ENCODE measurements at places on chromosomes 7 and 10.

- no peak for DNase-seq
Measured at GRCh38 chr10:45444976-45445898, 71.2 kb downstream of the ALOX5 start.

DNA sequence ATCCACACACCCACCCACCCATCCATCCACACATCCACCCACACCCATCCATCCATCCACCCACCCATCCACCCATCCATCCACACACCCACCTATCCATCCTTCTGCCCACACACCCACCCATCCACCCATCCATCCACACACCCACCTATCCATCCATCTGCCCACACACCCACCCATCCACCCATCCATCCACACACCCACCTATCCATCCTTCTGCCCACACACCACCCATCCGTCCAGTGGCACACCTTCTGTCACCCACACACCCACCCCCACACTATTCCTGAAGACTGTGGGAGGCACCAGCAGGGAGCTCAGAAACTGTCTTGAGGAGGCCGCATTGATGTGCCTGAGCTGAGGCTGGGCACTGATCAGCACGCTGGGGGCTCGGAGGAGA is 9.1 kb downstream of the TECPR1 start:
- DNase-seq: no peak

DNA sequence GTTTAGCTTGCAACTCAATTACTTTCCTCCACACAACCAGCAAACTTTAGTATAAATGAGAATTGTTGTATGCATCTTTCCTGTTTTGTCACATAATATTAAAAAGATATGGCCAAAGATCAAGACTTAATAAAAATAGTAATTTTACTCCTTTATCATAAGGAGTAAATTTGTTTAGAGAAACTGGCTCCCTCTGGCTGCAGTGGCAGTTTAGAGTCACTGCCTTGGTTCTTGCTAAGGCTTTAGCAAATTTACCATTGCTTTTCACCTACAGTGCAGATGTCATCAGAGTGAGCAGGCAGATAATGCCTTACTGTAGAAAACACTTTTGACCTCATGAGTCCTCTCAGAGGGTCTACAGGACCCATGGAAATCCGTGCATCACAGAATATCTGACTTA is 2.6 kb downstream of the PRPF18 start:
- DNase-seq: peak; percentile 12

DNA sequence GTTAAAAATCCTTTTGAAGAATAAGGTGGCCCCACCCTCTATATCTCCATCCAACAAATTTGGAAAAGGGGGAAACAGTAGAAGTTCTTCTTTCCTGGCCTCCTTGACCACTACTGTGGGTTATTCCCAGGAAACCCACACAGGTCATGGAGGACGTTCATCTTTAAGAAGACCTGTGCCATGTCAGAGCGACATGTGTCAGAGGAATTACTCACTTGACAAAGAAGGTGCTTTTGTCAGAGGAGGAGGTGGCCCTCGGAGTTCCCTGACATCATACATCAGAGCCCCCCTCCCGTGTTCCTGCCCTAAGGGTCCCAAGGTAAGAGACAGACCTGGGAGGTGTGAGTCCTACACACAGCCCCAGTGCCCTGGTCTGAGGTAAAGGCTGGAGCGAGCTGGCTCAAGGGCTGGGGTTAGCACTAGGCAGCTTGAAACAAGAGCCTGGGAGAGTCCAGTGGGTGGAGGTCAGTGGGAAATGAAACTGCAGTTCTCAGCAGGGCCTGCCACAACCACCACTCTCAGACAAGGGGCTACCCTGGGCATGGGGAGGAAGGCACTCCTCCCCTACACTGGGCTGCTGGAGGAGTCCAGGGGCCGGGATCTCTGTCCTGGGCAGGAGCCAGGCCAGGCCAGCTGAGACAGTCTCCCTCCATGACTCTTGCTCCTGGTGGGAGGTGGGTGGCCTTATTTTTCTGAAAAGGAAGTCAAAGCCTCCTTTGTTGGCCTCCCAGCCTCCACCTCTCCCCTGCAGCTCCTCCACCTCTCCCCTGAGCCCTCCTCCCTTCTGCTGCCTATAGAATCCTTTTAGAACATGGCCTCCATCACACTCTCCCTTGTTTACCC is 21.8 kb upstream of the ZMIZ1 start:
- DNase-seq: no peak

- no peak for DNase-seq
Measured at GRCh38 chr10:15293862-15294842, 76.9 kb downstream of the FAM171A1 start.

GRCh38 chr7:74672343-74672915 is 14.9 kb downstream of the GTF2I start:
- DNase-seq: no peak

DNA sequence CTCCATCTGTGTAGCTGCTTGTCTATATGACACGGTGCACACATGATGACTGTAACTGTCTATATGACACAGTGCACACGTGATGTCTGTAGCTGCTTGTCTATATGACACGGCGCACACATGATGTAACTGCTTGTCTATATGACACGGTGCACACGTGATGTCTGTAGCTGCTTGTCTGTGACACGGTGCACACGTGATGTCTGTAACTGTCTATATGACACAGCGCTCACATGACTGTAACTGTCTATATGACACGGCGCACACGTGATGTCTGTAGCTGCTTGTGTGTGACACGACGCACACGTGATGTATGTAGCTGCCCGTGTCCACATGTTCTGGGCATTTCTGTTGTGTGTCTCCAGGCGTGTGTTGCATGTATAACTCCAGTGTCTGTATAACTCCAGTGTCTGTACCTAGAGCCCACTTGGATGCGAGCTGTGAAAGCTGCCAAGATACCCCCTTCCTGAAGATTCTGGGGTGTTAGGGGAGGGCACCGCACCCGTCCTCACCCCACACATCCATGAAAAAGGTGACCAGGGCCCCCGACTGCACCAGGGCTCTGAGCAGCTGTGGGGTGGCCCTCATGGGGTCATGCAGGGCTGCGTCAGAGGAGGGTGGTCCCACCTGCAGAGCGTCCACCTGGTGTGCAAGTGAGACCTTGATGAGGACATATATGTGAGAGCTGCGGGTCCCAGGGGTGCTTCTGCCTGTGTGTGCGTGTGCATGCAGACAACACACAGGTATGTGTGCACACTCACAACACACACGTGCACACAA is 137.9 kb downstream of the ELFN1 start:
- DNase-seq: no peak

GRCh38 chr10:33493978-33494377 is 159.5 kb upstream of the NRP1 start:
- no peak for DNase-seq

DNA sequence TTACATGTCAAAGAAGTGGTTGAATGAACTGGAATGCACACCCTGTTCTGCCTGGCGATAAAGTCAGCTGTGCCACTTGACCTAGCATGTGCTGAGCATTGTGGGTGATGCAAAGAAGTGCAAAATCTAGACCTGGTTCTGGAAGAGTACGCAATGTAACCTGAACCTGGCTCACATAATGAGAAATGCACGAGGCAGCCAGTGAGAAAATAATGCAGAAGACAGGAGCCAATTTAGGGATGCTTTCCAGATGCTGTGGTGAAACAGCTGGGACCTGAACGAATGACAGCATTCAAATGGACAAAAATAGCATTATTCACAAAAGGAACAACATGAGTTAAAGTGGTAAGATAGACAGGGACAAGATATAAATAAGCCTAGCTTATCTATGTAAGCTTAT is 402.6 kb downstream of the SORCS1 start:
- DNase-seq: no peak

- DNase-seq: no peak
Measured at GRCh38 chr7:37947941-37948210, 27.4 kb downstream of the EPDR1 start.

DNA sequence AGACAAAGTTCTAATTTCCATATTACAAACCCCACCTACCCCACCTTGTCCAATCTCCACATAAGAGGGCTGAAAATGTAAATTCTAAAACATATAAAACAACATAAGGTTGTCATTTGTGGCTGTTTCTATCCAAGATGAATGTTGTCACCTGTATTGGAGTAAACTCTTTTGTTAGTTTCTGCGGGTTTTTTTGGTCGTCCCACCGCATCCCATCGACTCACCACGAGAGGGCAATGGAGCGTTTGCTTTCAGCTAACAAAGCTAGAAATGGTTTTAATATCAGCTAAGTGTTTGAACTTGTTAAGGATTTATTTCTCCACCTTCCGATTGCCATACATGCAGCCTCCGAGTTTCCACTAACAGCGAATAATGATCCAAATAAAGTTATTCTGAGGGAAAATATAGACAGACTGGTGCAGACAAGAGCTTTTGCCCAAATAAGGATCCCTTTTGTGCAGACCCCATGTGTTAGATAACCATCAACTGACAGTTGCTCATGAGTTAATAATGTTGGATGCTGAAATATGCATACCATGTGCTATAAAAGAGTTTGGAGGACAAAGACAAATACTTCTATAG is 137.2 kb downstream of the ARID5B start:
- peak; percentile 91 for DNase-seq

- no peak for DNase-seq
Measured at GRCh38 chr7:91492317-91492716, 228.1 kb downstream of the FZD1 start.

- DNase-seq: no peak
Measured at GRCh38 chr10:107056182-107056581, 108.3 kb downstream of the SORCS1 start.

GRCh38 chr7:136652635-136653370 is 215.6 kb upstream of the CHRM2 start:
- no peak for DNase-seq

DNA sequence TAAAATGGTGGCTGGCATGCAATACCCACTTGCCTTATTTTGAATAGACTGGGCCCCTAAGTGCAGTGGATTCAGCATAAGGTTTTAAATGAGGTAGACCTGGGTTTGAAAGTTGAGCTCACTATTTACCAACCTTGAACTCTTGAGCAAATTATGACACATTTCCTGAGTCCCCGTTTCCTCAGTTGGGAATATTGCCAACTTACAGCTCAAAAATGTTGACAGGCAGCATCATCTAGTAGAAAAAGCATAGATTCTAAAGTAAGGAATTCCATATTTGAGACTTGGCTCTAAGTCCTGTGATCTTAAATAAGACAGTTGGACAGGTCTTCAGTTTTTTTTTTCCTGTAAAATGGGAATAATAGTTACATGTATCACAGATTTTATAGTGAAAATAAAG is 305.5 kb downstream of the ACTR3B start:
- DNase-seq: no peak

DNA sequence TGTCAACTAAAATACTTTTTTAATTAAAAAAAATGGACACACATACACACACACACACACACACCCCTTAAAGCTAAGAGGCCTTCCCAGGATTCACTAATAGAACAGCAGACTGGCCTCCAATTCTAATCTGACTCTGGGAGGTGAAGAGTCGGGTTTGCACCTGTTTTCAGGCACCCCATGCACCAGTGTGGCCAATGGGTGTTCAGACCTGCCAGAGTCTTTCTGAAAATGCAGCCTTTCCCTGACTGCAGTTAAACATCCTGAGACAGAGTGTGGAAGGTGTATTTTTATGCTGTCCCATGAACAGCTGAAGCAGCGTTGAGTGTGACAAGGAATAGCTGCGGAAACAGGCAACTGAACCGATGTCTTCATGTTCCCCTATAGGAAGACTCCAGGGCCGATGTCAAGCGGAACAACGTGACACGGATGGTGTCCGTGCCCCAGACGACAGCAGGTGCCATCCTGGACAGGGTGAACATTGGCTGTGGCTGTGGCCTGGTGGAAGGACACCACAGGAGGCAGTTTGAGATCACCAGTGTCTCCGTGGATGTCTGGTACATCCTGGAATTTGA is 74.6 kb upstream of the LYZL2 start:
- no peak for DNase-seq

GRCh38 chr7:91596287-91596686 is 284.2 kb downstream of the MTERF1 start:
- no peak for DNase-seq

DNA sequence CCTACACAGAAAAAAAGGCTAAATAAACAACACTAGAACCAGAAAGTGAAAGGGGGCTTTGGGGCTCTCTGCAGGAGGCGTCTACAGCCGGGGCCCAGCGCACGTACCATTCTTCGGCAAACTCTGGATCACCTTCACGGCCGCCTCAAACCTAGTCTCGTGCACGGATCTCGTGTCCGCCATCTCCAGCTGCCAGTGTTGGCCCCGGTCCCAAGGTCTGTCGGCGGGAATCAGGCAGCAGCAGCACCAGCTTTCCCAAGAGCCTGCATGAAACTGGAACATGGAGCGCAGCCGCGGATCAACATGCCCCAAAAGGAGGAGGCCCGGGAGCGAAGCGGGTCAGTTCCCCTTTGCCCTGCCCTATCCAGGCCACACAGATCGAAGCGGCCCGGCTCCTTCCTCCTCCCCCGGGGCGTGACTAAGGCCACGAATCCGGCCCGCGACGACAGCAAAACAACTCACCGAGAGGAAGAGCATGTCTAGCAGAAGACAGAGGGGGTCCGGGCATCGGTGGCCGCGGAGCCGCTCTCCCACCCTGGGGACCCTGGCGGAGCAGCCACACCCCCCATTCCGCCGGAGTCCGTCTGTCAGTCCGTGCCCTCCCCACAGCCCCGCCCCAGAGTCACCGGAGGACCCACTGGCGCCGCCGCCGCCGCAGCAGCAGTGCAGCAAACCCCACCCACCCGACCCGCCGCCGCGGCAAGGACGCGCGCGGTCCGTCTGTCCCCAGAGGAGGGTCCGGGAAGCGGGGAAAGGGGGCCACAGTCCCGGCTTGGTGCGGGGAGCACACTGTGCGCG is at the start of gene ACBD5:
TSS of gene ACBD5 (minus strand) at position 586 of the 798 bp plus-strand sequence. CDS start at position 477, 109 bp downstream.
- peak; percentile 86 for DNase-seq

GRCh38 chr10:110368002-110368401 is 63.3 kb upstream of the SMNDC1 start:
- no peak for DNase-seq

DNA sequence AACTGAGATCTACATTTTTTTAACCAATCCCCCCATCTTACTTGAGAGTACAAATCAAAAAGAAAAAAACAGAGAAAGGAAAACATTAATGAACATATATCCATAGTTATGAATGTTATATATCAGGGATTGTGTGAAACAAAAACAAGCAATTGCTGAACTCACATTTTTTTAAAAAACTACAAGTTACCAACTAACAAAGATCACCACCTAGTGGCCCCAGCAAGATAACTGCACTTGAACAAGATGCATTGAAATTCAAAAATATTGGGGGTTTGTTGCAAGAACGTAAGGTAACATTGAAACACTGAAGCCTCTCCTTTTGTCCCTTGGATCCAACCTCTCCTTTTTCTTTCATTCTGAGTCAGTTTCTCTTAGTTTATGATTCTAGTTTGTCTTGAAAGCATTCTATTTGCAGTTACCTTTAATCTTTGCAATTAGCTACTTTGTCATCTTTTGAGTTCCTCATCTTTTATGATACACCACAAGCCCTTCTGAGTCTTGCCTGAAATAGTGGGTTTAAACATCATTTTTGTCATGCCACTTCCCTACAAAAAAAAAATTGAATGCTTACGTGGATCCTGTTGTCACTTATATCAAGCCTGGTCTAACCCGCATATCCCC is 87.3 kb upstream of the TES start:
- peak; percentile 70 for DNase-seq

GRCh38 chr10:52316001-52316400 is 1.9 kb downstream of the DKK1 start:
- DNase-seq: no peak

GRCh38 chr10:114367351-114368056 is 36.8 kb downstream of the AFAP1L2 start:
- DNase-seq: no peak
